ENCODE measurements at places on chromosomes 1 and 21.

- no peak for DNase-seq
Measured at GRCh38 chr21:20545454-20545853, 452.8 kb upstream of the NCAM2 start.

- no peak for DNase-seq
Measured at GRCh38 chr1:59718989-59719360, 95.8 kb upstream of the HOOK1 start.

GRCh38 chr21:28742527-28742926, 250.2 kb downstream of the LTN1 start:
- no peak for DNase-seq

DNA sequence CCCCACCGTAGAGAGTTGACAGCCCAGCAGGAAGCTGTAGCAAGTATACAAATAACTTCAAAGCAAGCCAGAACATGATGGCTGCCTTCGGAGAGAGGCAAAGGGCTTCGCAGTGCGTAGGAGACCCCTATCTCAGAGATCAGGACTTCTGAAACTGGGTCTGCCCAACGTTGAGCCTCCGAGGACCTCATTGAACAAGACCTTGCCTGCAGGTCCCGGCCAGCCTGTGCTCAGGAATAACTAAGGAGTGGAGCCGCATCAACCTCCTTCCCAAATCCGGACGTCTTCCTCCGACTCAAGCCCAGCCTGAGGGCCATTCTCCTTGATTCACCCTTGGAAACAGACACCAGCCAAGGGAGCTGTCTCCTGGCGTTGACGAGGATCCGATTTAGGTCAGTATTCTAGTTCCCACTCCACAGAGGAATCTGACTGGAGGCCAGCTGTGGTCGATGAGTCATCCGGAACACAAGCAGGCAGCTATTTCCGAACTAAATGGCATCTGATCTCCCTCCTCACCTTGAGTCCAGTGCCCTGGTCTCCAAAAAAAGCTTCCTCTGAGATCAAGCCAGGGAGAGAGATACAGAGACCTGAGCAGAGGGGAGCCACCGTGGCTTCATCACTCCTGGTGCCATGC, 166.5 kb upstream of the COA6 start:
- DNase-seq = no peak

All from activated naive CD4-positive, alpha-beta T cell (primary cell).